ENCODE measurements at places on chromosomes 4 and X. TPM values are rescaled to one million over a fixed set of nuclear protein-coding genes. Genes with fewer than 3 reads are reported as not detected.

Gene FGF5
- not detected for total RNA-seq

Gene RAB9B
- total RNA-seq: 0.23 TPM

DNA sequence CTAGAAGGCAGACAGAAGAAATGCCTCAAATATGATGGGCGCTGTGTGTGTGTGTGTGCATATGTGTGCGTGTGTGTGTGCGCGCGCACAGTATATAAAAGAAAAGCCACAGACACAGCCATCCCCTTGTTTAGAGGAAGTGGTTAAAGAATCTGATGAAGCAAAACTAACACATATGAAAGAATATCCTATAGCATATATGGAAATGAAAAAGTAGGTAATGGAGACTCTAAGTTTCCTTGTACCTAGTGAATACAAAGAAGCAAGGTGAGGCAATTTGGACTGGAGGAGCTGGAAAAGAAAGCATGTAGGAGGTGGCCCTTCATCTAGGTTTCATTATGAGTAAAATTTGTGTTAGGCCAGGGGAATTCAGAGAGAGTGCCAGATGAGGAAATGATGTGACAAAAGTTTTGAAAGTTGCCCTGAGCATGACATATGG lies 58.6 kb upstream of the MCF2 start:
- no peak overlapping the region for H3K4me3 ChIP-seq
- DNase-seq: no peak
- H3K36me3 ChIP-seq: no peaks in the 10 kb centered on the region
- H3K27me3 ChIP-seq: no peaks in the 10 kb centered on the region
- H3K27ac ChIP-seq: no peak overlapping the region

- no peak for DNase-seq
- H3K27me3 ChIP-seq: no peaks in the 10 kb centered on the region
- no peak overlapping the region for H3K4me3 ChIP-seq
- peaks cover 12% of the 10 kb centered on the region for H3K36me3 ChIP-seq
These were observed 147.9 kb downstream of the NSUN7 start for GRCh38 chr4:40897557-40898203.

DNA sequence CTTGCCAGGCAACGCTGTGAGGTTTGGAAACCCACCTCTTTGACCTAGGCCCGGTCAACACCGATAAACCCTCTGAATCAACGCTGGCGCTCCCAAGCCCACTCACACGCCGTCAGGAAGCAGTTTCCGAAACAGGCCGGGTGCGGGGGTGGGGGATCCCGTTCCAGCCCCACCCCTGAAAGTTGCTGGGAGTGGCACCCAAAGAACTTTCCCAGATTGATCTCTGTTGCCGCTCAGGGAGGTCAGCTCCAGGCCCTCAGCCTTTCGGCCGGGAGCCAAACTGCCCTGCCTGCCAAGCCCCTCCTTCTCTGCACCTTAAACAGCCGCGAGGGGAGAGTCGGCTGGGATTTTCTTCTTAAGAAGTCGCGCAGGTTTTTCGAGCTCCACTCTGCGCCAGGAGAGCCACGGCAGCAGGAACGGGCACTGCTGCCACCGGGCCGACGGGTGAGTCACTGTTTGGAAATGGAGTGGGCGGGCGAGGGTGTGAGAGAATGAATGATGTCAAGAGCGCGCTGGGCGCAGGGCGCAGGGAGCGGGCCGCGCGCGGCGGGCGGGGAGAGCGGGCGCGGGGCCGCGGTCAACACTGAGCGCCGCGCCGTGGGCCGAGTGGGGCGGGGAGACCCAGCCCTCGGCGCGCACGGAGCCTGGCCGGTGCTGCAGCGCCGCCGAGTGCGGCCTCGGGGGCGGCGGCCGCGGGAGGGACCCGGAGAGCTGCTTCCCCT lies at the start of gene SGMS2:
SGMS2 (plus strand) TSS at position 583 of the 722 bp plus-strand sequence. CDS start 70,622 bp downstream, outside the sequence.
- H3K4me1 ChIP-seq: peaks cover 6% of the 10 kb centered on the region
- peak within 1 kb of the TSS; percentile 84 for H3K4me3 ChIP-seq
- peak; percentile 48 for DNase-seq
- no peaks in the 10 kb centered on the region for H3K36me3 ChIP-seq
- peak within 1 kb of the TSS; percentile 97 for H3K27ac ChIP-seq
- no peaks in the 10 kb centered on the region for H3K27me3 ChIP-seq

DNA sequence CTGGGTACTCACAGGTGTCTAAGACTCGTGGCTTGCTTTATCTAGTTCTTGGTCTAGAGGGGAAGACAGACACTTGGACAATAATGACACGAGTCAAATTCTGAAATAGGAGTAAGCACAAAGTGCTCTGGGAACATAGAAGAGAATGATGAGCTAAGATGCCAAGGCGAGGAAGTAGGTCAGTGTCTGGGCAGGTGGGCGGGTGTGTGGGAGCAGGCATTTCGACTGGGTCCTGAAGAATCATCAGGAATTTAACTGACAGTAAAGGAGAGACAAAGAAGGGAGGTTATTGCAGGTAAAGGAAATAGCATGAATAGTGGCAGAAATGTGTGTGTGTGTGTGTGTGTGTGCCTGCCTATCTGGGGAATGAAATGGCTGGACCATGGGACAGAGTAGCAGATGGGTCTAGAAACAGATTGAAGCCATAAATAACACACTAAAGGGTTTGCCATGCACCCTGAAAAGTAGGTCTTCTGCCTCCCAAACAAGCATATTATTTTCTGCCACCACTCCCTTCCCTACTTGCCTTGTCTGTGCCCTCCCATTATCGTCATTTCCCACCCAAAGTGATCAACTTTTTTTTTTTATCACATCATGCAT lies 58.4 kb upstream of the SLC25A43 start:
- no peaks in the 10 kb centered on the region for H3K4me1 ChIP-seq
- H3K36me3 ChIP-seq: no peaks in the 10 kb centered on the region
- no peak overlapping the region for H3K27ac ChIP-seq

GRCh38 chr4:35883108-35883507 lies 361.2 kb downstream of the ARAP2 start:
- DNase-seq: no peak
- H3K27me3 ChIP-seq: no peaks in the 10 kb centered on the region
- no peak overlapping the region for H3K27ac ChIP-seq
- no peaks in the 10 kb centered on the region for H3K36me3 ChIP-seq
- H3K4me1 ChIP-seq: no peaks in the 10 kb centered on the region

DNA sequence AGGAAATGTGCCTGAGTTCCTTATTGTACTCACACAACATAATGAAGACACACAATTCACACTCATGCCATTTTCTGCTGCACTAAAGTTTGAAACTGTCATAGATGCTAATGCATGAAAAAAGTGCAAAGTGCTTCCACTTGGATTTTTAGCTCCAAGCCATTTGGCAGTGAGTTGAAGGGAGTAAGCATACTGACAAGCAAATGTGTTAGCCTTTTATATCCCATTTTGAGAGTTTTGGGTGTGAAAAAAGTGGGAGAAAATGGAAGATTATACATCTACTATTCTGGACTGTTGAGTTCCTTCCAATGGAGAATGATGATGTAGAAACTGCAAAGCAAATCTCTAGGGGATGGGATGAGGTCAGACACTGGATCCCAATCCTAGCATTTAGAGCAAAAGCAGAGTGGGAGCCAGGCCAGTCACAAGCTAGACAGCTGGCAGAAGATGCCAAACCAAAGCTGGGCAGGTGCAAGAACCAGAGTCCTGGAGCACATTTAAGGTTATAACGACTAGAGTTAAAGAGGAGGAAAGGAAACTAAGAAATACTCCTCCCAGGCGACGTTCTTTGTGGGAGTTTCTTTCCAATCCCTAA lies 216.8 kb downstream of the FBXO8 start:
- H3K27ac ChIP-seq: no peak overlapping the region
- no peaks in the 10 kb centered on the region for H3K36me3 ChIP-seq
- no peak for DNase-seq

GRCh38 chrX:71372388-71372787 lies 6.2 kb downstream of the TAF1 start:
- H3K4me1 ChIP-seq: peaks cover 3% of the 10 kb centered on the region
- no peak for DNase-seq
- no peak overlapping the region for H3K4me3 ChIP-seq
- H3K27me3 ChIP-seq: no peaks in the 10 kb centered on the region
- no peaks in the 10 kb centered on the region for H3K36me3 ChIP-seq
- H3K27ac ChIP-seq: no peak overlapping the region

GRCh38 chr4:188232428-188232827 lies 93.2 kb downstream of the TRIML1 start:
- H3K36me3 ChIP-seq: no peaks in the 10 kb centered on the region
- H3K4me1 ChIP-seq: no peaks in the 10 kb centered on the region
- H3K4me3 ChIP-seq: no peak overlapping the region
- H3K27ac ChIP-seq: no peak overlapping the region
- no peak for DNase-seq
- H3K27me3 ChIP-seq: no peaks in the 10 kb centered on the region

Gene NIPAL1
- total RNA-seq: 37.5 TPM

Measured in esophagus squamous epithelium (tissue), 5 donors.